Smooth muscle cell of the coronary artery (primary cell): ENCODE measurements at places on chromosomes 11 and 22. TPM values are rescaled to one million over a fixed set of nuclear protein-coding genes. Genes with fewer than 3 reads are reported as not detected.

Gene PLA2G6
- 10.7 and 33.2 TPM in 2 replicates for total RNA-seq

Gene SYT7
- total RNA-seq, result 0.53 and 12.5 TPM in 2 replicates

Gene IL17REL
- total RNA-seq, result not detected in 2 replicates

Gene SMIM35
- not detected in 2 replicates for total RNA-seq

Gene CCDC116
- total RNA-seq, result 0.08 and 0.23 TPM in 2 replicates

Gene PLXNB2
- total RNA-seq, result 133 and 226 TPM in 2 replicates

Gene POU2AF3
- not detected in 2 replicates for total RNA-seq

Gene ARHGAP8
- 0.15 and 0.23 TPM in 2 replicates for total RNA-seq

Gene PIK3IP1
- total RNA-seq, result 33.2 and 42.7 TPM in 2 replicates

Gene CEND1
- 0.23 TPM in 1 of 2 replicates, not detected in the other for total RNA-seq

Gene CCDC87
- 0.12 and 0.15 TPM in 2 replicates for total RNA-seq

Gene RASSF7
- total RNA-seq, result 1.4 and 8.6 TPM in 2 replicates

Gene SERPING1
- total RNA-seq, result 1.4 and 8.2 TPM in 2 replicates

Gene OR5AL1
- total RNA-seq, result not detected in 2 replicates

Gene COA4
- 81.8 and 91.6 TPM in 2 replicates for total RNA-seq

Gene ACCS
- total RNA-seq, result 4.6 and 9.6 TPM in 2 replicates

Gene ANO3
- 0.23 TPM in 1 of 2 replicates, not detected in the other for total RNA-seq

Gene GSTT2
- total RNA-seq, result 0.23 TPM in 1 of 2 replicates, not detected in the other

Gene CNIH2
- 0.45 TPM in 1 of 2 replicates, not detected in the other for total RNA-seq

Gene SLC25A45
- total RNA-seq, result 1.4 and 2.3 TPM in 2 replicates

Gene C11orf16
- not detected in 2 replicates for total RNA-seq

Gene PHETA2
- total RNA-seq, result 11.6 and 19.4 TPM in 2 replicates

Gene MYRF
- total RNA-seq, result 0.12 and 1.6 TPM in 2 replicates

Gene DLG2
- 0.45 and 4.6 TPM in 2 replicates for total RNA-seq

Gene IPO7
- 74.2 and 103 TPM in 2 replicates for total RNA-seq

Gene C22orf42
- not detected in 2 replicates for total RNA-seq

Gene BCO2
- total RNA-seq, result 0.15 and 1.3 TPM in 2 replicates

Gene CNTN5
- 0.15 TPM in 1 of 2 replicates, not detected in the other for total RNA-seq

Gene C11orf97
- total RNA-seq, result not detected in 2 replicates

Gene MS4A15
- total RNA-seq, result not detected in 2 replicates

Gene YPEL4
- total RNA-seq, result 0.60 and 2.8 TPM in 2 replicates

Gene NCR3LG1
- total RNA-seq, result 0.94 and 2.7 TPM in 2 replicates

Gene FOLR1
- not detected in 2 replicates for total RNA-seq
